NCI-H345 (cell line): ENCODE measurements at places on chromosomes 3 and 15.
A peak's percentile ranks its signal among the peaks of the same experiment; 100 is the strongest.

DNA sequence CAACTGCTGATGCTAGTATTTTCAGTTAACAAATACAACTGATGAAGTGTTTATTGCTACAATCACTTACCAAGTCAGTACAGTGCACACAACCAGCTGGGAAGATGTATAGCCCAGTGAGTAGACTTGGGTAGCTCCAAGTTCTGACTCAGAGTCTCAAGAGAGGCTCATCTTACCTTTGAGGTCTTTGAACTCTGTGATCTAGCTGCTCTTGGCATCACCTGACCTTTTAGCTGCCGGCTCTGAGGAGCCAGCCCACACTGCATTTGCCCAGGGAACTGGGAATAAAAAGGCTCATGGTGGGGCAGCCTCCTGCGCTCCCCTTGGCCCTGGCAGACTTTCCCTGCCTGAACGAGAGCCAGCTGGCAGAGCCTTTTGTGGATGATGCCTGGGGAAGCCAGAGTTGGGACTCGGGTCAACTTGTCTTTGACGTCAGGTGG is 82.6 kb downstream of the CEMIP start:
- DNase-seq = no peak

- DNase-seq = no peak
These were observed 60.2 kb downstream of the SLTM start for GRCh38 chr15:58873267-58873666.

DNA sequence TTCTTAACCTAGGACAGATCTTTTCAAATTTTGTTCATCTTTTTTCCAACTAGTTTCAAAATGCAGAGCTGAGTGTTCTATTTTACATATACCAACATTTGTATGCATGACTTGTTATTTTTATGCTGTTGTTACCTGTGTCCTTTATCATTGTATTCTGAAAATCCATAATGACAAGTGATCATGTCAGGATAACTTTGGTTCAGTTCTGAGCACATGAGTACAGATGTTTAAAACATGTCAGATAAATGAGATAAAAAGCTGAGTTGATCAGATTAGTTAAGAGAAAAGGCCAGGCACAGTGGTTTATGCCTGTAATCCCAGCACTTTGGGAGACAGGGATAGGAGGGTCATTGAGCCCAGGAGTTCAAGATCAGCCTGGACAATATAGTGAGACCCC is 204.9 kb downstream of the SSR3 start:
- no peak for DNase-seq

GRCh38 chr3:42210726-42211125 is 55.3 kb downstream of the CCK start:
- DNase-seq = no peak

DNA sequence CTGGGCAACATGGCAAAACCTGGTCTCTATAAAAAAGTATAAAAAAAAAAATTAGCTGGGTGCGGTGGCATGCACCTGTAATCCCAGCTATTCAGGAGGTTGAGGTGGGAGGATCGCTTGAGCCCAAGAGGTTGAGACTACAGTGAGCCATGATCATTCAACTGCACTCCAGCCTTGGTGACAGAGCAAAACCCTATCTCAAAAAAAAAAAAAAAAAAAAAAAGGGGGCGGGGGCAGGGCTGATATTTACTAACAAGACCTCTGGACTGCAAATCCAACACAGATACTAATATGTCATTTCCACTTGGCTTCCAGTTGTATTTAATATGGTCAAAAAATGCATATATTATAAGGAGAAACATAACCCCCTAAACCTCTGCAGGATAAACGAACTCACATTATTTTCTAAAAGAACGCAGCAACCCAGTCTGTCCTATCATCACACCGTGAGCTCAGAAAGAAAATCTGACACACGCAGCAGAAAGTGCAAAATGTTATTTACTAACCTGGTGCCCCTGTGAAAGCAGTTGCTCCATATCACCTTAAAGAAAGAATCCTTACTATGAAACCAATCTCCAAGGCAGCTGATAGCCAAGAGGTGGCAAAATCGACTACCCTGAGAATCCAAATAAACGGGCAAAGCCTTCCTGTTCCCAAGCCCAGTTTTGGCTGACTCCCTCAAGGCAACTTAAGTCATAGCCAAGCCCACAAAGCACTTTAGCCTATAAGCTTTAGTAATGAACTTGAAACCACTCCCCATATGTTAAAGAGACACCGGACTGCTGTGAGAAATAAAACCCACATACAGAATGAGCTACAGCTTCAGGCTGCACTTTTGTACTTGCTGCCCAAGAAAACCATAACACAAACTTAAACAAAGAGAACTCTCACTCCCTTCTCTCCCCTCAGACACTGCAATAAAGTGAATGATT is 39.3 kb downstream of the PLD1 start:
- no peak for DNase-seq

- no peak for DNase-seq
These were observed 32.4 kb downstream of the LRRC28 start for GRCh38 chr15:99283717-99284116.

- no peak for DNase-seq
These were observed 283.7 kb upstream of the PROK2 start for GRCh38 chr3:72068621-72069020.

- no peak for DNase-seq
These were observed 226.2 kb upstream of the ST8SIA2 start for GRCh38 chr15:92167451-92167850.

DNA sequence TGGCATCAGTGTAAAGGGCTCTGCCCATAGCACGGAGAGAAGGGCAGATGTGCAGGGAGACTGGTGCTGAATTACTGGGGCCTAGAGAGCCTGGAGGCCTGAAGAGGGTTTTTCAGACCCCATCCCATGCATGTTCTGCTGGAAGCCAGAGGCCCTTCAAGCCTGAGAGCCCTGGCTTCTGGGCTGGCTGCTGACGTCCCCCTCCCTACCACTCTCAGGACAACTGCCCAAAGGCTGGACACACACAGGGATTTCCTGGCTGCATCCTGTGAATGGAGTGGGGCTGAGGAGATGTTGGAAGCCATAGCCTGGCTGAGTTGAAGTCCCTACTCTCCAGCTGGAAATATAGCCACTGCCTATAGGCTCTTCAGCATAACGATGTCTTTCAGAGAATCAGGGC is 16.9 kb upstream of the DOCK3 start:
- DNase-seq = no peak

DNA sequence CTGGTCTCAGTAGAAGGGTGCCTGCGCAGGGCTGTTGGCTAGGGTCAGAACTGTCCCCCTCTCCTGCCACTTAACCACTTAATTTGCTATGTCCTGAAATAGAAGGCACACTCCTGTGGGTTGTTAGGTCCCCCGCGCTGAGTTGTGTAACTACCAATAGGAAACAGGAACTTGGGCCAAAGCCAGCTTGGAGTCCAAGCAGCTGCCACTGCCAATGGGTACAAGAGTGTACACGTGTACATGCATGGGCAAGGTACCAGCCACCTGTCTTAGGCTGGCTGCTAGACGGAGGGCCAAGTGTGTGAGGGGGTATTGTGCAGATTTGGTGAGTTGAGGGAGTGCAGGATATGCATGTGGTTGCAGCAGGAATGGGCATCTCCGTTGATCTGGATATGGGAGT is 29.7 kb upstream of the POLG start:
- DNase-seq = peak; percentile 32

DNA sequence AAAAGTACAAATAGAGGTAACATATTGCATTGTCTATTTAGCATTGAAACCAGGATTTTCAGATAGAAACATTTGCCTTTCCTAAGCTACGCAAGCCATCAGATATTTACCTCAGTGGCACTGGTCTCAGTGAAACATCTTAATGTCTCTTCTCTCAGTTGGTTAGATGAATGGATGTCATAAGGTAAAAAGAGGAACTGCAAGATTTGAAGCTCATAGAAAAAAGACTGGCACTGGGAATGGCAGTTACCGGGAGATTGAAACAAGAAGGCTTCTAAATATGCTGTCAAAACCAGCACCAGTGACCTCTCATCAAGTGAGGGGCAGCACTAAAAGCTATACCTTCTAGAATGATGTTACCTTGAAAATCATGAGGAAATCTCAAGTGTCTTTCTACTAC is 486.4 kb downstream of the FHIT start:
- no peak for DNase-seq

GRCh38 chr3:114953800-114954199 is 193.3 kb downstream of the ZBTB20 start:
- DNase-seq = no peak

DNA sequence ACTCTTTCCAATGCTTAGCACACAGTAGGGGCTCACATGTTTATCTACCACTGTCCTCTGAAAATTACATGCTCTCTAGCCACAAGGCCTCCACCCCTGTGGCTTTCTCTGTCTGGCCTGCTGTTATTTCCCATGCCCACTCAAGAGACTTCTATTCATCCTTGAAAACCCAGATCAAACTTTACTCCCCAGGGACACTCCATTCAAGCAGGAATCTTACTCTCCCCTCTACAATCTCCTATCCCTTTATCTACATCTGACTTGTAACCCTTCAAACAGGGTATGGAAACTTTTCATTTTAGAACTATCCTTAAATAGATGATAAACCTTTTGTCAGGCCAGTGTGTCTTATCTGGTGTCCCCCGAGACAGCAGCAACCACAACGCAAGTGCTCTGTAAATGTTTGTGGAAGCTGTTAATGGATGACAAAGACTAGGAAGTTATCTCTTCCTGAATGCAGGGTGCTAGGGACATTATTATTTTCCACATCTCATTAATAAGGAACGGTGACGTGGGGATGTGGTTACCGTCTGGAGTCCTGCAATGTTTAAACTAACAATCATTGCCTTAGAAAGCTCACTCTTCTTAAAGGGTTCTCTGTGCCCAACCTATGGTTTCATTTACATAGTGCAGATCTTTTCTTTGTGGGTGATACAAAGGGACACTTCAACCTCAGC is 322.3 kb downstream of the ARRDC4 start:
- no peak for DNase-seq

DNA sequence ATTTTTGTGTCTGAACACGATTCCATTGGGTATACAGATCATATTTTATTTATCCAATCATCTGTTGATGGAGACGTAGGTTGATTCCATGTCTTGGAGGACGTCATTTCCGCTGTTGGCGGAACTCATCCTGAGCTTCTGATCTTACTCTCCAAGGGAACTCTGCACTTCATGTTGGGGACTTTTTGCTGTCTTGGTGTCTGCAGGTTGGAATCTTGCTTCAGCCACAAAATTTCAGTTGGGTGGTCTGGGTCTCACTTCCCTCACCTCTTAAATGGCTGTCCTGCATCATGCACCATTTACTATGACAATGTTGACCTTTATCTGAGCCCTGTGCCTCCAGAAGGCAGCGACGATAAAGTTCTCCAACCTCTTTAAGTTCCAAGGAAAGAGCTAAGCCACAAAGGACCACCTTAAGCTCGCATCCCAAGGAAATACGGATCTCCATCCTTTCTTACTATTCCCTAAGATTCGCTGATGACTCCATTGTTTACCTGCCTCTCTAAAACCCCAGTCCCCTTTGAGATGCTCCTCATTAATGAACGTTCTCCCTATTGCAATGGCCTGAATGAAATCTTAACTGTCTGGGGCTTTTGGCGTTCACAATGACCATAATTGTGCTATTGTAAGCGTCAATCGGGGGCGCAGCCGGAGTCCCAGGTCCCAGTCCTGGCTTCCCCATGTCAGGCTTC is 23.1 kb upstream of the RNU6-1 start:
- no peak for DNase-seq

GRCh38 chr15:97087006-97087741 is 756.7 kb downstream of the NR2F2 start:
- DNase-seq = no peak
